ENCODE measurements at places on chromosomes 7 and 10.

- DNase-seq: no peak
Measured at GRCh38 chr7:113410796-113411195, 292.4 kb upstream of the SMIM30 start.

GRCh38 chr10:15141136-15142054, 27.1 kb downstream of the NMT2 start:
- DNase-seq: no peak

- no peak for DNase-seq
Measured at GRCh38 chr10:69876931-69877330, 75.2 kb downstream of the COL13A1 start.

GRCh38 chr7:89133819-89134218, 338.3 kb upstream of the TEX47 start:
- no peak for DNase-seq

DNA sequence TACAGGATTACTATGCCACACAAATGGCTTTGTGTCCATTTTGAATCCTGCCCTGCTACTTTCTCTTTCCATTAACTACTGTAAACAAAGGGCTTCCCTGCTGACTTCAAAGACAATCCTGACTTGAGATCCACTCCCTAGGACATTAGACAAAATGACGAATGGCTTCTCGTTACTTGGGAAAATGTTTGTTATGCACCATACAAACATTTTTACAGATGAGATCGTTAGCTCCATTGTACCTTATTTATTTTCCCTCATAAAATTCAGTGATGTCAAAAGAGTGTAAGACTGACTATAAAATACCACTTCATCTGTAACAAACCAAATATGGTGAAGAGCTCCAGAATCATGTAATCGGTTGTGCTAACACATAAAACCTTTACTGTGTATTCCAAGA, 121.8 kb downstream of the CD36 start:
- DNase-seq: no peak

- DNase-seq: no peak
Measured at GRCh38 chr10:129871966-129872365, 92.1 kb downstream of the EBF3 start.

- no peak for DNase-seq
Measured at GRCh38 chr7:101862280-101863220, 45.1 kb downstream of the CUX1 start.

GRCh38 chr7:158366346-158366745, 221.3 kb downstream of the PTPRN2 start:
- no peak for DNase-seq

DNA sequence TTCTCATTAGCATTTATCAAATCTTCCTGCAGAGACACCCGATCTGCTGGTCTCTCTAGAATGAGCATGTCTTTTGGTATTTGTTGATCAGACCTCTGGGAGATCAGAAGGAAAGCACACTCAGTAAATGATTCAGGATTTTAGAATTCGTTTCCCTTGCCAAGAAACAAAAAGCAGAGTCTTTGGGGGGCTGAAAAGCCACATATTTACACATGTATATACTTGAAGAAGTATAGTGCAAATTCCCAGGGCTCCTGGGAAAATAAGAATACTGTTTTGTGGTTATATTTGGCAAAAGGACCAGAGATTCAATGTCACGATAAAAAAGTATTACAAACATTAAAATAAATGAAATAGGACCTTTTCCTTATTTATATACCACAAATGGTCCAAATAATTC, 100.2 kb downstream of the AGMO start:
- DNase-seq: no peak

- no peak for DNase-seq
Measured at GRCh38 chr7:106365252-106366005, 80.6 kb upstream of the NAMPT start.

- no peak for DNase-seq
Measured at GRCh38 chr10:43945908-43946307, 297.2 kb upstream of the ZNF32 start.

DNA sequence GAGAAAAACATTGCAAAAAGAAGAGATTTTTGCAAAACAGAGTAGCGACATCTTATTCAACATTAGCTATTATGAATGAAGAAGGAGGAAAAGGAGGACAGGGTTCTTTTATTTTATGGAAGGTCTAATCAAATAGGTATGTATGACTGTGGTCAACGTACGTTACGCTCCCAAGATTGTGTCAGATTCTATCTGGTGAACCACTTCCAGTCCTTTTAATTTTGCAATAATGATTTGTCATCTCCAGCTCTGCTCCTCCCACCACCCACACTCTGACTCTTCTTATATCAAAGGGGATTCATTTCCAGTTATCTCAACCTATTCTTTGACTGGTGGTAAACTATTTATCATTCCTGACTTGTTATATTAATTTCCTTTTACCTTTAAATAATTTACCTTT, 259.9 kb downstream of the CACNA2D1 start:
- no peak for DNase-seq

Data from stimulated activated CD4-positive, alpha-beta T cell treated with anti-CD3 and anti-CD28 coated beads, TNF-alpha, amount 100 ng/mL, for 1 hour (primary cell).